ENCODE measurements at places on chromosomes 11 and 22.

- DNase-seq: no peak
Measured at GRCh38 chr11:889257-889656, 21.4 kb downstream of the CHID1 start.

- DNase-seq: no peak
Measured at GRCh38 chr11:107561688-107562087, 3.8 kb downstream of the ALKBH8 start.

GRCh38 chr22:44373234-44373633 is 60.5 kb upstream of the SHISAL1 start:
- DNase-seq: no peak

DNA sequence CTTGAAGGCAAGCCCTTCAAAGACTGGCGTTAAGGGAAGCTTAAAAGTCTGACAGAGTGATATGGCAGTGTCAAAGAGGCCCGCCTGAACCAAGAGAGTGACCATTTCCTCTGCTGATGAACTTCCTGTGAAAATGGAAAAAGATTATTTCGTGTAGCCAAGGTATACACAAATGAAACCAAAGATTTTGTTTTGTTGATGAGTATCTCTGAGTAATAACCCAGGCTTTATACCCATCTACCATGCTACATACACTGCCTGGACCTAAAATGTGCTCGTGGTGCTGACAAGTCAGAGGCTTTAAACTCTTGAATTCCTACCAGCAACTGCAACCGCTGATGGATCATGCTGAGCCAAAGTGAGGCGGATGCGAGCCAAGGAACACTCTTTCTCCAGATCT is 21.0 kb upstream of the FNBP4 start:
- DNase-seq: no peak
